Activated naive CD8-positive, alpha-beta T cell treated with anti-CD3 and anti-CD28 coated beads, Interleukin-2, amount 50 U/mL, for 16 hours (primary cell): ENCODE measurements at places on chromosomes 12 and 14.

DNA sequence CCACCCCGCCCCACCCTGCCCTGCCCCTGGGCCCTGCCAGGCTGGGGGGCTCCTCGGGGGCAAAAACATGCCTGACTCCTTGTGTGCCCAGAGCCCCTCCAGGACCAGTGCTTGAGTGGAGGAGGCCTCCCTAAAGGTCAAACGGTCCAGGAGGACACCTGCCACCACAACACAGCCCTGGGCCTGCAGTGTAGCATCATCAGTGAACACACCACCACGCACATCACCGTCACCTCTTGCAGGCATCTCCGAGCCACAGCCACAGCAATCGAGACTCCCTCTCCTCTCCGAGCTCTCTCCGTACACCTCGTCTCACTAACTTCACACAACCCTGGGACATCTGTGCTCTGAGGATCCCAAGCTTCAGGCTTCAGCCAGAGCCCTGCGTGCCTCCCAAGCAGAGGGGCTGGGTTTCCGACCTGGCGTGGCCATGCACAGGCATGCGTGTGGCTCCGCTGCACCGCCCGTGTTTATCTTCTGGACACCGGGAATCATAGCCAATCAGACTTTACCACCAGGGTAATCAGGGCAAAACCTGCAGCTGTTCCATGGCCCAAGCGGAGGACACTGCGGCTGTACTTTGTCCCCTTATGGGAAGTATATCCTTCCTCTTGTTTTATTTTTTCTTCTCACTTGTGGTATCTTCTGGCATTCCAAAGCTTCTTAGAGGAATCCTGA is 6.2 kb upstream of the DIO3 start:
- no peak for DNase-seq

DNA sequence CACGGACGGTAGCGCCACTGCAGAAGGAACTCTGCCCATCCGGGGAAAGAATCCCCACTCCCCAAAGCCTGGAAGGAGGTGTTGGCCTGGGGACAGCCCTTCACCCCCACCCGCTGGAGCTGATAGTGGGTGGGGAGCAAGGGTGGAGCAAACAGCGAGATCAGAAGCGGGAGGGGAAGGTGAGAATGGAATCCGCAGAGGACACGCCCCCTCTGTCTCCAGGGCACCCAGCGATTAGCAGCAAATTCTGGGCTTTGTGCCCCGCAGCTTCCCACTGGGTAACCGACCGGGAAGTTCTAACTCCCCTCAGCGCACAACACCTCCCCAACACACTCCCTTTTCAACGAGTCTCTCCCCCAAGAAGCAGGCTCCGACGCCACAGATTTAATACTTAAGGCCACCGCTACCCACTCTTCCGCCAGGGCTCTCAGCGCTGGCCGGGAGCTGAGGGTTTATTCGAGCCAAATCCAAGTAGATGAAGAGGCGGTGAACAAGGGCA is 1.4 kb downstream of the SLC25A29 start:
- no peak for DNase-seq

DNA sequence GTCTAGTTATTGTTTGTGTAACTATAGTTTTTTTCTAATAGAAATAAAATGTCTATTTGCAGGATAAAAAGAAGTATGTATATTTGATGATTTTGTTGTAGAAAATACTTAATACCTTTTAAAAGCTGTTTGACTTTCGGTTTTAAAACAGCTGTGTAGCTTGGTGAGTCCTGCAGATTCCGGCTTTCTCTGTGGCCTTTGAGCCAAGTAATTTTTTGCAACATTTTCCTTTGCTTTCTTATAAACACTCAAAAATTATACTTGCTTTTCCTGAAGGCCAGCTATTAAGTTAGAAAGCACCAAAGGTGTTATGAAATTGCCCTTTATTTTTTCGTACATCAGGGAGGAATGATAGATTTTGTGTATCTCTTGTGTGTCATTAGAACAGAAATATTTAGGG is 63.6 kb downstream of the CRADD start:
- no peak for DNase-seq

GRCh38 chr12:113245695-113246477 is 24.6 kb downstream of the TPCN1 start:
- no peak for DNase-seq

- DNase-seq: no peak
Measured at GRCh38 chr12:49730568-49731101, 10.7 kb upstream of the TMBIM6 start.

- no peak for DNase-seq
Measured at GRCh38 chr12:64459394-64459891, 7.5 kb downstream of the TBK1 start.

- DNase-seq: no peak
Measured at GRCh38 chr12:11875414-11875935, 195.3 kb upstream of the BCL2L14 start.

DNA sequence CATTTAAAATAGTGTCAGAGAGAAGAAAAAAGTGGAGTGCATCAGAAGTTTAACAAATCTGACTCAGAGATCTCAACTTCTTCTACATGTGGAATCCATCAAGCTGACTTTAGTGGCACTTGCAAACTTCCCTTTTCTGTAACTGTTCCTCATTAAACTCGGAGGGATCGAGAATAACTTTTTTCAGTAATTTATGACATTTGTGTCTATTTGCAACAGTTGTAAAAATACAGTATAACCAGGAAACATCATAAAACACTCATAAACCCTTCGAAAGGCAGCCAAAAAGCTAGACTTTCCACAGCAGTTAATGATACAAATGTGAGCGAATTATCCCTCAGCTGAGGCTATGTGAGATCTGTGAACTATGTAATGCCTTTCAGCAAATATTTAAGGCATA is 1936.8 kb upstream of the SEL1L start:
- DNase-seq: no peak

DNA sequence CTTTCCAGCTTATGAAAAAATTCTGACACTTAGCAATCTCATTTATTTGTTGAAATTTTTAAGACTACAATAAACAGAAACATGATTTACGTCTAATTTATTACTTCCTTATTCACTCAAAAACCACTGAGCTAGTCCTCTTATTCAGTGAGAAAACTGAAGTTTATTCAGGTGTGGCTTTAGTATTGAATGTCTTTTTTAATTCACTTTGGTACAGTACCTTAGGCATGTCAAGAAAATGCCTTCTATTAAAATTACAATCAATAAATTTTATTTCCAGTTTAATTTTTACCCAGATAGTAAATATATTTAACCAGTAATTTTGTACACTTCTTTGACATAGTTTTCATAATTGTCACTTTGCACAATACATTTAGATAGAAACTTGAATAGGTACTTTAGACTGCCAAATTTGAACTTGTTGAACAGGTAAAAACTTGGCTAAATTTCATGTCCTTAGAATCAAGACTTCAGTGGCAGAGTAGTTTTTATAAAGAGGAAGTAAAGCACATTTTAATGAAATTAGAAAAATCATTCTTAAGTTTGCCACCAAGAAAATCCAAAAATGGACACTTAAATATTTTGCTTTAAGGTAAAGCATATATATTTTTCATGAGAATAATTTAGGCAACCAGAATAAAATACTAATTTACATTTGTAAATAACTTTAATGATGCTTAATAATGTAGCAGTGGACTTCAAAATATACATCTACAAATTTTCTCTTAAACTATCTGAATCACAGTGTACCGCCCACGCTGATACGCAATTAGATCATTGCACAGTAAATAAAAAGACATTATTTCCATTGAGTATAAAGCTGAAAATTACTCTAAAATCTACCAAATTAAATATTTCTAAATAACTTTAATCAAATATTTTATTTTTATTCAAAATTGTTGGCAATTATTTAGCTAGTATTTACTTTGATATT is 159.1 kb downstream of the RASSF9 start:
- no peak for DNase-seq

DNA sequence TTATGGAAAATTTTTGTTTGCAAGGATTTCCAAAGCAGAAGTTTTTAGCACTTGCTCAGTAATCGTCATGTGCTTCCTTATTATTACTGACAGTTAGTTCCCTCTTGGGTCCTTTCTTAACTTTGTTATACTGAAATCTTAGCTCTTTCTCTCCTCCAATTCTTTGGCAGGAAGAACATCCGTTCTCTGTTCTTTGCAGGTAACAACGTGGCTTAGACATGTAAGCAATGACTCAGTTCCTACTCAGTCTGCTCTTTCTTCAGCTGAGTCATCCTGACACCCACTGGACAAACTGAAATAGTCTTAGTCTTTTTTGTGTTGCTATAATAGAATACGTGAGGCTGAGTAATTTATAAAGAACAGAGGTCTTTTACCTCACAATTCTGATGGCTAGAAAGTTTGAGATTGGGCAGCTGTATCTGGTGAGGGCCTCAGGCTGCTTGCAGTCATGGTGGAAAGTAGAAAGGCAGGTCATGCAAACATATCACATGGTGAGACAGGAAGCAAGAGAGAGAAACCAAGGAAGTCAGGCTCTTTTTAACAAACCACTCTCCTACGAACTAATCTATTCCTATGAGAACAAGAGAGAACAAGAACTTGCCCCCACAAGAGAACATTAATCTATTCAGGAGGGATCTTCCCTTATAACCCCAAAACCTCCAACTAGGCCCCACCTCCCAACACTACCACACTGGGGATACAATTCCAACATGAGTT is 49.2 kb downstream of the TESPA1 start:
- DNase-seq: peak; percentile 2

- no peak for DNase-seq
Measured at GRCh38 chr12:121723200-121723599, 10.6 kb downstream of the TMEM120B start.

GRCh38 chr12:56261503-56262232 is 3.5 kb upstream of the ANKRD52 start:
- DNase-seq: no peak

- DNase-seq: no peak
Measured at GRCh38 chr12:108812324-108812723, 45.1 kb downstream of the SSH1 start.

GRCh38 chr14:73623504-73624054 is 11.3 kb downstream of the ACOT6 start:
- DNase-seq: no peak

DNA sequence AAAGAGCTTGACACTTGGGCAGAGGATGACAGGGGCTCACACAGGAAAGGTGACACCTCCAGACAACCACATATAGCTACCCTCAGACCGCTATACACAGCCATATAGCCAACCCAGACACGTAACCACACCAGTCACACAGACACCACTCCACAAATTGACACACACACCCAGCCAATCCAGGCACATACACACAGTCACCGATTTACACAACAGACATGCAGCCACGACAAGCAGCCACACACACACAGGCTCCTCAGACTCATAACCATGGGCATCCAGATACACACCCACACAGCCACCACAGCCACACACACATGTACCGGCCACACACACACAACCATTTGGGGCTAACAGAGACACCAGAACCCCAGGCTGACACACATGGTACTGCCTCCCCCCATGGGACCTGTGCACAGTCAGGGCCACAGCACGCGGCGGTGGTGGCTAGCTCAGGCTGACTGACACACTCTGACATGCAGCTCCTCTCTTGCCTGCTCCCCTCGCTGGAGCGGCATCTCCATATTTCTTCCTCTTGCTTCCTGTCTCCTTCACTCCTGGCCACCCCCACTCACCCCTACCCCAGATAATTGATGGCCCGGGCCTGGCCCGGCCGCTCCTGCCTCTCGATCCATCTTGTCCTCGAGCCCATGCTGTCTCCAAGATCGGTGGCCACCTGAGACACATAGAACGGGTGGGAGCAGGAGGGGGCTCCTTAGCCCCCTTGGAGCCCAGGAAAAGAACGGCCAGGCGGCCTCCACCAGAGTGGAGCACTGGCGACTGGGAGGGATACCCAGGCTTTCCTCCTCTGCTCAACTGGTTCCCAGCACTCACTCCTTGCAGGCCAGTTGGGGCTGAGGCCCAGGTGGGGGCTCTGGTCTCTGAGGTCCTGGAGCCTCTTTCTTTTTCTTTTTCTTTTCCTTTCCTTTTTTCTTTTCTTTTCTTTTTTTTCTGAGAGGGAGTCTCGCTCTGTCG is 6.0 kb upstream of the SHMT2 start:
- DNase-seq: no peak

DNA sequence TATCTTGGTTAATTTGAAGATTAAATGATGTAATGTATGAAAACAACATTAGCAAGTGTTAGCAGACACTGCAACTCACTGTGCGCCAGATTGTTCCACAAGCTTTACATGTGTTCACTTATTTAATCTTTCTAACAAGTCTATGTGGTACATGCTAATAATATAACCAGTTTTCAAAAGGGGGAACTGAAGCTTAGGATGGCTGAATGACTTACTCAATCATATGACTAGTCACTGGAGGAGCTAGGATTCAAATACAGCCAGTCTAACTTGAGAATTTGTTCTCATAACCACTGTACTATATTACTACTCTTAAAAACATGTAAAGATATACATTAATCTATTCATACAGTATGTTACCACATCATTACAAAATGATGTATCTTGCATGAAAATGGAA is 60.5 kb upstream of the LRIG3 start:
- DNase-seq: no peak

GRCh38 chr12:114958538-114958937 is 274.6 kb upstream of the TBX3 start:
- DNase-seq: no peak

DNA sequence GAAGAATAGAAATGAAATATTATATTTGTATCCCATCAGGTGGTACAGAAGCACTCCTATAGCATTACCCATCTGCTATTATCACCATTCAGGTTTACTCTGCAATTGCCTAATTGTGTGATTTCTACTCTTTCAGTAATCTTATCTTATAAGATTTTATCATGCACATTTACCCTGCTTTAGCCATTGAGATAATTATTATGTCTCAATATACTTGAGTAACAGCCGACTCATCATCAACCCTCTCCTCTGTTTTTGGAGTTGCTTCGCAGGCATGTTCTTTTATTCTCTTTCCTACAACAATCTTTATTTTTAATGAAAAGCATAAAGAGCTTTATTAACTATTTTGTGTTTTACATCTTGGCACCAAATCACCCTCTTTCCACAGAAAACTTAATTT is 419.9 kb downstream of the LRIG3 start:
- no peak for DNase-seq

DNA sequence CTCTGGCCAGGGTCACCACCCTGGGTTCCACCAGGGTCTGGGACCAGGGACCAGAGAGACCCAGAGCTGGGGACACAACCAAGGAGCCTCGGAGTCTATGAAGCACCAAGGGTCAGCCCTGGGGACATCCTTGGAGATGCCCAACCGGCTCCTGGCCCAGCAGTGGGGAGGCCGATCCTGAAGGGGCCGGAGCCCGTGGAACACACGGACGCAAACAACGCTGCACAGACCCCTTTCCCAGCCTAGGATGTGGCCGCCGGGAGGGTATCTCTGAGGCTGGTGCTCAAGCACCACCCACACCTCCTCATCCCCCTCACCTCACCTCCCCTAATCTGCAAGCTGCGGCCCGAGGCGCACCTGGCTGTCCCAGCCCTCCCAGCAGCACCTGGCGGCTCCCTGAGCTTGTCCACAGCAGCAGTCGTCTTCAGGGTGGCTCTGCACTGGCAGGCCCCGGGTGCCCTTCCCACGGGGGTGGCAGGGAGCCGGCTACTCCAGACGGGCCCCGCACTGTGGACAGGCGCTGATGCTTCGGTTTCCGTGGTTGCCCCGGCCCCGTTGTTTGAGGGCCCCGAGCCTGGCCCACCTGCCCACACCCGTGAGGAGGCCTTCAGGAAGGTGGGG is 146.8 kb upstream of the C14orf180 start:
- no peak for DNase-seq
